Pancreas (tissue), 10 donors: ENCODE measurements at places on chromosomes 12 and 14. TPM values are rescaled to one million over a fixed set of nuclear protein-coding genes. Genes with fewer than 3 reads are reported as not detected.

MMP17 gene
- 1.7 TPM for total RNA-seq

PAH gene
- total RNA-seq, result 19.6 TPM

- DNase-seq, result no peak
Measured at GRCh38 chr14:91405241-91405721, 12.3 kb downstream of the CCDC88C start.

- DNase-seq, result no peak
Measured at GRCh38 chr12:113850309-113851056, 115.6 kb downstream of the RBM19 start.

GRCh38 chr12:109863847-109864712, 16.3 kb downstream of the GLTP start:
- DNase-seq, result peak; percentile 88

- no peak for DNase-seq
Measured at GRCh38 chr12:57838594-57839302, 7.8 kb downstream of the CTDSP2 start.
